ENCODE measurements at places on chromosomes 6 and 20. TPM values are rescaled to one million over a fixed set of nuclear protein-coding genes. Genes with fewer than 3 reads are reported as not detected.

Gene MPIG6B
- not detected for polyA plus RNA-seq

GRCh38 chr20:63151554-63152321 is 64.2 kb downstream of the YTHDF1 start:
- no peak for DNase-seq
- no peak overlapping the region for H3K27ac ChIP-seq
- H3K36me3 ChIP-seq, result no peaks in the 10 kb centered on the region
- H3K27me3 ChIP-seq, result no peaks in the 10 kb centered on the region
- H3K4me3 ChIP-seq, result no peak overlapping the region

DNA sequence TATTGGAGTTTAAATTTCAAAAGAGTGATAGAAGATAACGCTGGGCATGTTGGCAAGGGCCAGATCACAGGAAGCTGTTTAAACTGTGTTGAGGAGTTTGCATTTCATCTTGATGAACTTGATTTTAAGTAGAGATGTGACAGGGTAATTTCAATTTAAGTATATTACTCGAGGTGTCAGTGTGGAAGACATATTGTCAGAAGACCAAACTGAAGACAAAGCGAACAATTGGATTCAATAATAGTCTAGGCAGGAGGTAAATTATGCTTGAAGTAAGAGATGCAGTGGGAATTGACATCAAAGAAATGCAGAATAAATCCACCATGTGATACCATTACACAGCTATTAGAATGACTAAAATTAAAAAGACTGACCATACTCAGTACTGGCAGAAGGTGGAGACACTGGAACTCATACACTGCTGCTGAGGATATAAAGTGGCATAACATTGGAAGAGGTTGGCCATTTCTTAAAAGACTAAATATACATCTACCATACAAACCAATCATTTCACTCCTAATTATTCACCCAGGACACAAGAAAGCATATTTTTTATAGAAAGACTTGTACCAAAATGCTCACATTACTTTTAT is 240.8 kb downstream of the ARHGAP18 start:
- no peak overlapping the region for H3K27ac ChIP-seq
- H3K27me3 ChIP-seq, result no peaks in the 10 kb centered on the region
- H3K4me1 ChIP-seq, result no peaks in the 10 kb centered on the region
- peaks cover 15% of the 10 kb centered on the region for H3K36me3 ChIP-seq
- DNase-seq, result no peak
- no peak overlapping the region for H3K4me3 ChIP-seq

- H3K4me3 ChIP-seq, result peak within 1 kb of the TSS; percentile 81
- H3K4me1 ChIP-seq, result peaks cover 50% of the 10 kb centered on the region
- no peak for DNase-seq
- peaks cover 5% of the 10 kb centered on the region for H3K36me3 ChIP-seq
Observed at GRCh38 chr6:3751077-3751729, at the start of gene PXDC1. TSS of gene PXDC1 (minus strand) at chr6:3751713. CDS start at chr6:3751531, 182 bp downstream.

Gene POM121L2
- not detected for polyA plus RNA-seq

Measured in stomach (tissue), 19 donors.